ENCODE measurements at places on chromosomes 6 and 20.

- peak; percentile 6 for DNase-seq
These were observed 125.2 kb upstream of the RALGAPA2 start for GRCh38 chr20:20837574-20838021.

GRCh38 chr20:46590443-46590842 is 40.0 kb upstream of the OCSTAMP start:
- no peak for DNase-seq

DNA sequence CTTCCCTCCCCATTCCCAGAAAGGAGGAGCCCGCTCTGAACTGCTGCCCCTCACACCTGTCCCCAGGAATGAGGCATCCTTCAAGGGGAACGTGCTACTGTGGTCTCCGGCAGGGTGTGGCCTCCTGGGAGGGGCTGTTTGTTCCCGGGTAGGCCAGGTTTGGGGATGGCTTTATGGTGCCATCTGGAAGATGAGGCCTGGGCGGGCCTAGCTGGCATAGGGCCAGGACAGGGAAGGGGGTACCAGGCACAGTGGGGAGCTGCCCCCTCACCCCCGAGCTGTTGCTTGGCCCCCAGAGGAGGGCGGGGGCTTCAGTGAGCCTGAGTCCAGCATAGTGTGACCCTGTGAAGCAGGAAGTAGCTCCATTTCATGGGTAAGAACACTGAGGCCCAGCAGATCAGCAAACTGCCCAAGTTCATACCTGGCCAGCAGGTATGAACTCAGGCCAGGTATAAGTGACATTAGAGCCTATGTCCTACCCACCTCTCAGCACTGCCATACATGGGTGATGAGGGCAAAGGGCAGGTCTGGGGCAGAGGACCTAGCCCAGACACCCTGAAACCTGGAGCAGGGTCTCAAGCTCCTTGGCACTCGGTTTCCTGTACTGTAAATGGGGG is 17.5 kb upstream of the SPDEF start:
- DNase-seq, result no peak

DNA sequence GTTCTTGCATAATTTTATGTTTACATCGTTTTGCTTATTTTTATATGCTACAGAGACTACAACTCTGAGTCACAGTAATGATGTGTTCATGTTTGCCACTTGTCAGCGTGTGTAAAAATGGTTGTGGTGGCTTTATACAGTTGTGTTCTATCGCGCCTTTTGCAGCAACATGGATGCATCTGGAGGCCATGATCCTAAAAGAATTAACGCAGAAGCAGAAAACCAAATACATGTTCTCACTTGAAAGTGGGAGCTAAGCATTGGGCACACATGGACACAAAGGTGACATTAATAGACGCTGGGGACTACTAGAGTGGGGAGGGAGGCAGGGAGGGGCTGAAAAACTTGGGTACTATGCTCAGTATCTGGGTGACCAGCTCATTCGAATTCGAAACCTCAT is 996 bp upstream of the SEC23B start:
- no peak for DNase-seq

GRCh38 chr20:17557675-17558006 is 12.2 kb upstream of the DSTN start:
- no peak for DNase-seq

DNA sequence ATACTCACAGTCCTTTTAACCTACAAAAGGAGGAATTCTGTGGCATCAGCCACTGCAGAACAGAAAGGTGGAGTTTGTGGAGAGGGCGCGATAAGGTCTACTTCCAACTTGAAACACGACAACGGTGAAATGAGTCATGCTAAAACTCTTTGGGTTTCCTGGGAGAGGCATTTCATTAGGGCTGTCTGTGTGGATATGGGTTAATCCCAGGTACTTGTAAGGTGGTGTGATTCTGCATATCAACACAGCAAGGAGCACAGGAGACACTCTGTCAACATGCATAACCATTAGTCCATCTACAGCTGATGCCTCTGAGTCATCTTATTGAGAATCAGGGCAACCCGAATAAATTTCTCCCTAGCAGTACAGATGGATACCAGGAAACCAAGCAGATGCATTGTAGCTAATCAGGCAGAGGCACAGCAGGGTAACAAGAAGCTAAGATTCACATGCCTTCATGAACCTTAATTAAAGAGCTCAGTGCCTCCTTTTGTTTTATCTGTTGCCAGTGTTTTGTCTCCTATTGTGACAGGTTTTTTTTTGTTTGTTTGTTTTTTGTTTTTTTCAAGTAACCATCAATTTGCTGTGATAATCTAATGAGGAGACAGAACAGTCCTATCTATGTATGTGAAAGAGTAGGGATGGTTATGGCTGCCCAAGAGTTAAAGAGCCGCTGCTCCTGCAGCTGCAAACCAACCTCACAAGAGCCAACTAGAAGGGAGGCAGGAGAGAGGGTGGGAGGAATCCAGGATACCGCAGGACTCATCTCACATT is 315.8 kb upstream of the SOX4 start:
- DNase-seq, result no peak

DNA sequence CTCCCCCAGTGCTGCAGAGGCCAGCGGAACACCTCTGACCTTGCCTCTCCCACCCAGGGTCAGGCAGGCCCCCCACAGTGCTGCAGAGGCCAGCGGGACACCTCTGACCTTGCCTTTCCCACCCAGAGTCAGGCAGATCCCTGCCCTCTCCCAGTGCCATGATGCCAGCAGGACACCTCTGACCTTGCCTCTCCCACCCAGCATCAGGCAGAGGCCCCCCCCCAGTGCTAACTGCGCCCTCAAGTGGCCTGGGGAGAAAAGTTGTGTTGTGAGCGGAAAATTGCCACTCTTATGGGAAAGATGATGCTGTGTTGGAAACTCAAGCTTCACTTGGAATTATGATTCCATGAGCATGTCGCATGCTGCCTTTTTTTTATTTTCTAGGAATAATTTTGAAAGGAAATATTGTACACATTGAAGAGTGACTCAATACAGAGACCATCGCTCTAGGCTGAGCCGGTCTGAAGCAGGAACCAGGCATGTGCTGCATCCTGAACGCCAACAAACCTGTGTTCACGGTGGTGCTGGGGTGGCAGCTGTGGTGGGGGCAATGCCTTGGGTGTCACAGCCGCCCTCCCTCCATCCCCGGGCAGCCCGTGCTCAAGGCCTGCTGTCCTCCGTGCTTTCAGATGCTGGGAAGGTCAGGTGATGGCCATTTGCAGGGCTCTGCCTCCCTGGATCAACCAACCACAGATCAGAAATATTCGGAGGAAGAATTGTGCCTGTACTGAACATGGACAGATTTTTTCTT is 98.6 kb downstream of the CDH4 start:
- no peak for DNase-seq

DNA sequence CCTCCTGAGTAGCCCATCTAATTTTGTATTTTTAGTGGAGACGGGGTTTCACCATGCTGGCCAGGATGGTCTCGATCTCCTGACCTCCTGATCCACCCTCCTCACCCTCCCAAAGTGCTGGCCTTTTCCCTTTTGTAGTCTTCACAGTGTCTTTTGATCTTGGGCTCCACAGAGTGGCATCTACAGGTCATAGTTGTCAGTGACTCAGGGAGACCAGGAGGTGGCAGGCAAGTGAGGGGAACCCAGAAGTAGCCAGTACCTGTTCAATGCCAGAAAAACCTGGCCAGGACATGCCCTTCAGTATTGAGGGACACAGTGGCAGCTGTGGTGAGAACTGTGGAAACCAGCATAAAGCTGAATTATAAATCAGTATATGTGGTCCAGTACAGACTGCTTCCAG is 19.6 kb downstream of the RPP21 start:
- no peak for DNase-seq

GRCh38 chr20:59736366-59736765 is 132.0 kb downstream of the PHACTR3 start:
- DNase-seq, result no peak

DNA sequence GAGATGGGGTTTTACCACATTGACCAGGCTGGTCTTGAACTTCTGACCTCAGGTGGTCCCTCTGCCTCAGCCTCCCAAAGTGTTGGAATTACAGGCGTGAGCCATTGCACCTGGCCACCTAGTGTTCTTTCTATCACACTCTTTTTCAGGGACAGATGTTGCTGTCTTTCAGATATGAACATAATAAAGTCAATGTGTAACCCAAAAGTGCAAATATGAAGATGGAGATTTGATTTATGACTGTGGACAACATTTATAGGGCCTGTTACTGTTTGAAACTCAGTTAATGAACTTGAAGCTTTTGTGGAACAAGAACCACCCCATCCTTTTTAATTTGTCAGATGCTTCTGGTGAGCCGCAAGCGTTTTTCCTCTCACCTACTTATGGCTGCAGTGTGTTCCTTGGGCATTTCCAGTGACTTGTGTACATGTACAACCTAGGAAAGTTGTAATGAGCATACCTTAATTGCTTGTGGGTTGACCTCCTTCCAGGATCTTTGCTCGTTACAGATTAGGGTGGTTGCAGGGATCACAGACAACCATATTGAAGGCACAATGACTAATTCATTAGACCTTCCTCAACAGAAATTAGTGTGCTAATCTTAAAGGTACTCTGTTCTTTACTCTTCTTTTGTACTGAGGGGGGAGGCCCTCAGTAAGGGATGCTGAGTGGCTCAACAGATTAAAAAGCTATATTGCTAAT is 6.8 kb downstream of the TBPL1 start:
- DNase-seq, result no peak

- DNase-seq, result no peak
These were observed 87.1 kb upstream of the SCGN start for GRCh38 chr6:25564943-25565342.

DNA sequence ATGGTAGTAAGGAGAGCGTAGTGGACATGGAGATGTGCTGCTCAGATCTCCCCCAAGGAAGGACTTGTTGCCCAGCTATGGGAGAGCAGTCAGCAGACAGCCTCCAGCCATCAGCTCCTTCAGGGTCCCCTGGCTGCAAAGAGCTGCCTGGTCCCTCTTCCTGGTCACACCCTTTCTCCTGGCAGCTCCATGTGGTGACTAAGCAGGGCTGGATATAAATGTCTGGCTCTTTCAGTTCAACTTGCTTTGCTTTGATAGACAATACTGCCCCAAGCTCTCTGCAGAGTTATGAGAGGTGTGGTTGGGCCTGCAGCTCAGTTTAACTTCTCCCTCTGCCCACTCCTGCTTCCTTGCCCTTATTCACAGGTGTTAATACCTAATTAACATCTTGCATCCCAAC is 64.1 kb upstream of the DDR1 start:
- no peak for DNase-seq

GRCh38 chr6:158909938-158910337 is 90.1 kb downstream of the RSPH3 start:
- DNase-seq, result no peak

DNA sequence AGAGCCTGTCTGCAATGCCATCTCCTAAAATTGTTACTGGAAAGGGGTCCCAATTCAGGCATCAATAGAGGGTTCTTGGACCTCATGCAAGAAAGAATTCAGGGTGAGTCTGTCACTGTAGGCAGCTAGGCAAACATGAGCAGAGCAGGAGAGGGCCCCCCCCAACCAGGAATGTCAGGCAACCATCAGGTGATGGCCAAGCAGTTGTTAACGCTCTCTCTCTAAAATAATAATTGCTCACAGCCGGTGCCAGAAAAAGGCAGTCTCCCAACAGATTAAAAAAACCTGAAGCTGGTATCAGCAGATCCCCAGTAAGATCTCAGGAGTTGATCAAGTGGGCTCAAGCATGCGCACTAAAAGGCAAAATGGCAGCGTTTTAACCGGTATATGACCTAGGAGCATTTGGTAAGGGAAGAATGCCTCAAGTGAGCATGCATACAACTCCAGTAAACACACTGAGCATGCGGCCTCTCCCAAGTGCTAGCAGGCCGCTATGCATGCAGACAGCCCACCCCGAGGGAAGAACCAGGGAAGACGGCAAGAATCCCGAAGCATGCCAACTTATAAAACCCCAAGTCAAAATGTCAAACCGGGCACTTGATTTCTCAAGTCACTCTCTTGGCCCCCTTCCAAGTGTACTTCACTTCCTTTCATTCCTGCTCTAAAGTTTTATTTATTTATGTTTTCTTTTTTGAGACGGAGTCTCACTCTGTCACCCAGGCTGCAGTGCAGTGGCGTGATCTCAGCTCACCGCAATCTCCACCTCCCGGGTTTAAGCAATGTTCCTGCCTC is 44.0 kb upstream of the RNGTT start:
- DNase-seq, result no peak

DNA sequence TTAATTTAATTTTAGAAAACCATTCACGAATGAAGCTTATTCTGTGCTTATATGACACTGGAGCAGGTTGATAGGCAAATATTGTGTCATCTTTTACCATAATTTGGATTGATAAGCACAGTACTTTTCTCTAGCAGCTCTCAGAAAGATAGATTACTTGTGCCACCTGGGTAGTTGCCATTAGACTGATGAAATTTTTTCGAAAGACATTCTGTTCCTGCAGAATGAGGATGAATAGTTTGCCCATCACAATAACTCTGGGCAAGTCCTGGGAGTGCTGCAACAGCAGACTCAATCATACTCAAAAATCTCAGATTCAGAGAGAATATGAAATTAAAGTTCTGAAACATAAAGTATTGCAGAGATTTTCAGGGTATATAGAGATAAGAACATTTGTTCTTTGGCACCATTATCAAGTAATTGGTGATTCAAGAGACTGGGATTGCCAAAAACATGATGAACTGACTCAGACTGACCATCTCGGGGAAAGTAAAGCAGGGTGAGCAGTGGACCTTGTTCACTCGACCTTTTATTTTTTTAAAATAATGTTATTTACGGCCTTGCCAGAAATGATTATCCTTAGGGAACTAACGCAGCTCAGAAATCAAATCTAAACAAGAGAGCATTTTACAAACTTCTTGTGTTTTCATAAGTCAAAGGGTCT is 65.8 kb upstream of the PTCHD4 start:
- no peak for DNase-seq

- peak; percentile 21 for DNase-seq
These were observed 77.4 kb downstream of the PRDM1 start for GRCh38 chr6:106163446-106163965.

GRCh38 chr20:561437-562231 is 18.0 kb upstream of the CSNK2A1 start:
- DNase-seq, result peak; percentile 41

- DNase-seq, result no peak
These were observed 83.5 kb downstream of the ZMYND8 start for GRCh38 chr20:47272893-47273590.

DNA sequence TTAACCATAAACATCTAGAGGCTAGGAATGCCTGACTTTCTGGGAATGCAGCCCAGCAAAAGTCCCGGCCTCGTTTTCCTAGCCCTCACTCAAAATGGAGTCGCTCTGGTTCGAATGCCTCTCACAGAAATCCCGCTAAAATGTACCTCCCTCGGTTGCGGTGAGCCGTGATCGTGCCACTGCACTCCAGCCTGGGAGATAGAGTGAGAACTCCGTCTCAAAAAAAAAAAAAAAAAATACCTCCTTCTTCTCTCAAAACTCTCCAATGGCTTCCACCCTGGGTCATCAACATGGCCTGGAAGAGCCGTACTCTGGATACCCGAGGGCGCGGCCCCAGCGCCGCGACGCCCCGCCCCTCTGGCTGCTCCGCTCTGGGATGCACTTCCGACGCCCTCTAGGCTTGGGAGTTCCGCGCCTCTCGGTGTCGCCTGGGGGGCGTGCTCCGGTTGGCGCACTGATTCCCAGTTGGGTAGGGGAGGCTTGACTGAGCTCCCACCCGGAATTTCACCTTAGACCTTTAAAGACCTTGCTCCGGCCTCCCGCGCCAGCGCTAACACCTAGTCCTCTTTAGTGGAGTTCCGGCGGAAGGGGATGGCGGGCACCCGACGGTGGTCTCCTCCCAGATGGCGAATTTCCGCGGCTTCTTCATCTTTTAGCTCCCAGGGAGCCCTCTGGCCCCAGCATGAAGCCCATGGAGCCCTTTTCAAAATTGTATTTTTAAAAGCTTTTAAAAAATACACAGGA is 12.3 kb downstream of the HMGN4 start:
- DNase-seq, result no peak

GRCh38 chr6:45930420-45931040 is 85.1 kb downstream of the CLIC5 start:
- DNase-seq, result peak; percentile 19

- DNase-seq, result no peak
These were observed 66.6 kb downstream of the AFG1L start for GRCh38 chr6:108361312-108361932.
